ENCODE measurements at places on chromosomes 1 and 21.

GRCh38 chr1:37476460-37477197 is 2.2 kb downstream of the ZC3H12A start:
- DNase-seq = no peak

GRCh38 chr1:109822749-109823542 is 59.2 kb upstream of the EPS8L3 start:
- no peak for DNase-seq

GRCh38 chr1:177753655-177754054 is 216.2 kb downstream of the SEC16B start:
- DNase-seq = no peak

DNA sequence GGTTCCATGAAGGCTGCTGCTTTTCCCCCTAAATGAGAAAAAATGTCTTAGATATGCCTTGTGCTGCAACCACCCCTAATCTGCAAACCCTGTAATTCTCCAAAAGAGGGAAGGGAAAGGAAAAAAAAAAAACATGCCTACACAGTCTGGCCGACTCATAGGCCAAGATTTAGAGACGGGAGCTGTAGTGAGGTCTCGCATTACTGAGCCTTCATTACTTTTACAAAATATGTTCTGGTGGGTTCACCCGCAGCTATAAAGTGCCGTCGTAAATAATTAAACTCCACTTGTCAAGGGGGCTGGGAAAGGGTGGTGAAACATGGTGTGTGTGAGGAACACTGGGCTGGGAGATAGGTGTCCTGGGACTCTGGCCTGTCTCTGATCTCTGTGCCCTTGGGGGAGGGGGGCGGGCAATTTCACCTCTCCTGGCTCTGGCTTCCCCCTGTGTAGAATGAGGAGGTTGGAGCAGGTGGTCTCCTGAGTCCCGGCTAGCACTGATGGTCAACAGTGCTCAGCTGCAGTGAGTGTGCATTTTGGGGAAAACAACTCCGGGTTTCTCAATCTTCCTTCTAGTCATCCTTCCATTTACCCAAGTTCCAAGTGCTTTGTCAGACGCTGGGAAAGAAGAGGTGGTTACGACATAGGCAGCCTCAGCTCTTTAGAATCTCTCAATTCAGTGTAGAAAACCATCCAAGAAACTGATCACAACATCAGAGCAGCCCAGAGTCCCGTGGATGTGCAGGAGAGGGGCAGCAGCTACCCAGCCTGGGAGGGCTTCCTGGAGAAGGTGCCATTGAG is 82.3 kb downstream of the ACTL8 start:
- DNase-seq = no peak

DNA sequence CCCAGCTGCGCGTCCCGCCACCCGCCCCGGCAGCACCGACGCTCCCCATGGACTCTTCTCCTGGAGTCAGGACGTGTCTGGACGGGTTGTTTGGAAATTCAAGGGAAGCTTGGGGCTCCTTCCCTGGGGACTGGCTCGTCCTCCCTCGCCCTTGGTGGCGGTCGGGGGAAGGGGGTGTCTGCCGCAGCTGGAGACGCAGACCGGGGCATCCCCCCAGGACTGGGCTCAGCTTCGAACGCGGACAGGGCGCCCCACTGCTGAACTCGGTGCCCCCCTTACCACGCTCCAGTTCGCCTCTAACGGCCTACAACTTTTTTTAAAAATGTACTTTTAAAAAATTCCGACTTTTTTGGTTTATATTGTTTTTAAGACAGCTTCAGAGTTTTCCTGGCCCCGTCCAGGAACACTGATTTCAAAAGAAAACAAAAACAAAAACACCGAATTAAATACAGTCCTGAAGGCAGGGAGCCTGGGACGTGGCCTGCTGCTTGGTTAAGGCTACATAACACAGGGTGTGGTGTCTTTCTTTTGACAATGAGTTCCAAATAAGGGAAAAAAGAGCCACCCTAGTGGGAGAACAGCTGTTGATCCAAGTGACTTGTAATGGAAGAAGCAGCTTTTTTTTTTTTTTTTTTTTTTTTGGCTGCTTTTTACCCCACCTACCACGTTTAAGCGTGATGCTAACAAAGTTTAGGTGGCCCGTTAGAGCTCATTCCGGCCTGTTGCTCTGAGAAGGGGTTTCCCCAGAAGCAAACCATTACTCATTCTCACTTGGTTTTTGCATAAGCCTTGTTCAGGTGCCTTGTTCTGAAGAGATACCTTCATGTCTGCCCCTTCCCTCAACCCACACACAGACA is 862 bp upstream of the DIPK1A start:
- no peak for DNase-seq

- DNase-seq = no peak
Measured at GRCh38 chr1:208029381-208030287, 118.7 kb upstream of the CD34 start.

DNA sequence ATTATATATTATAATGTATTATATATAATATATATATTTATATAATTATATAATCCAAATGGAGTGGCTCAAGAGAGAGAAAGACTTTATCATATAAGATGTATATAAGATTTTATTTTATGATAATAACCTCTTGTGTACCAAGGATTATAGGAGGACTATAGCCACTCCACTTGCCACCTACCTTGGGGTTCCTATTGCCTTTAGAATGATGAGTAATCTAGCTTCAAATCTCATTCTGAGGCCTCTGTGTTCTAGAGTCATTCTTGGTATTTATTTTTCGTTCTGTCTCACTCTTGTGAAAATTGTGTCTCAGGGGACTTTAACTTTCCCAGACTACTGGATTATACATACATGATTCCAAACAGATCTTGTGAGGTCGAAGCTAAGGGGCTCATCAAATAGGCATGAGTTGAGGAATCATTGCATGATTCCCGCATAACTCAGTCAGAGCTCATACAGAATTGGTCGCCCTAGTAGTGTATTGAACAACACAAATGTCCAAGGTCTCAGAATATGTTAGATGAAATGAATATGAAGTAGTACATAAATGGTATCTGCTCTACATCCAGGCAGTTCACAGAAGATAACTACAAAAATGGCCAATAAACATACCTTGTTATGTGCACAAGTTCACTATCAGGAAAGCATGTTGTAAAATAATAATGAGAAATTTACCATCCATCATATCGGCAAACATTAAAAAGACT is 159.5 kb upstream of the RNPC3 start:
- DNase-seq = no peak

- no peak for DNase-seq
Measured at GRCh38 chr1:201295346-201295745, 12.0 kb downstream of the PKP1 start.

DNA sequence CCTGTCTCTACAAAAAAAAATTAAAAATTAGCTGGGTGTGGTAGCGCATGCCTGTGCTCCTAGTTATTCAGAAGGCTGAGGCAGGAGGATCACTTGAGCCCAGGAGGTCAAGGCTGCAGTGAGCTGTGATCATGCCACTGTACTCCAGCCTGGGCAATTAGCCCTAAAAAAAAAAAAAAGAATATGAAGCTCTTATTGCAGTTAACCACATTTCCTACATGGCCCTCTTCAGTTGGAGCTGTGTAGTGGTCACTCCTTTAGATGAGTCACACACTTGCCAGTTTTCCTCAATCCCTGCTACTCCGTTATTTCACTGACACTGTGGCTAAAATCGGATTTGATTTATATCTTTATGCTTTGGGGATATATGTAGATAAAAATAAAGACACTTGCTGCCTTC is 11.8 kb downstream of the NFYC start:
- DNase-seq = no peak
